ENCODE measurements at places on chromosomes 7 and 10.

DNA sequence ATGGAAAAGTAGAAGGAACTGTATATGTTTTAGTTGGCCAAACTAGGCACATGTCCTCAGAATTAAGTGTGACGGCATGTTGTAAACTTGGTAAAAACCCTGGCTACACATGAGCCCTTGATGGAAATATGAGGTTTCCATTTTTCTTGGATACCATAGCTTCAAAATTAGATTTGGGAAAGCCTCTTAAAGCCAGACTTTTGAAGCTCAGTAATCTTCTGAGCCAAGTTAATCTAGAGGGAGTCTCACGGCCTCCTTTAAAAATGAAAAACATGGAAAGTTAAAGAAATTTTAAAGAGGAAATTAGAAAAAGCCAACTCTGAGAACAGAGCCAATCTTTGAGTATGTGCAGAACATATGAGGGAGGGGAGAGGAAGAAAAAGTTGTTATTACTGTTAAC lies 376.0 kb downstream of the CTNNA3 start:
- no peak for DNase-seq
- H3K27me3 ChIP-seq: no peaks in the 10 kb centered on the region
- no peak overlapping the region for H3K4me3 ChIP-seq
- H3K36me3 ChIP-seq: no peaks in the 10 kb centered on the region
- no peaks in the 10 kb centered on the region for H3K4me1 ChIP-seq

DNA sequence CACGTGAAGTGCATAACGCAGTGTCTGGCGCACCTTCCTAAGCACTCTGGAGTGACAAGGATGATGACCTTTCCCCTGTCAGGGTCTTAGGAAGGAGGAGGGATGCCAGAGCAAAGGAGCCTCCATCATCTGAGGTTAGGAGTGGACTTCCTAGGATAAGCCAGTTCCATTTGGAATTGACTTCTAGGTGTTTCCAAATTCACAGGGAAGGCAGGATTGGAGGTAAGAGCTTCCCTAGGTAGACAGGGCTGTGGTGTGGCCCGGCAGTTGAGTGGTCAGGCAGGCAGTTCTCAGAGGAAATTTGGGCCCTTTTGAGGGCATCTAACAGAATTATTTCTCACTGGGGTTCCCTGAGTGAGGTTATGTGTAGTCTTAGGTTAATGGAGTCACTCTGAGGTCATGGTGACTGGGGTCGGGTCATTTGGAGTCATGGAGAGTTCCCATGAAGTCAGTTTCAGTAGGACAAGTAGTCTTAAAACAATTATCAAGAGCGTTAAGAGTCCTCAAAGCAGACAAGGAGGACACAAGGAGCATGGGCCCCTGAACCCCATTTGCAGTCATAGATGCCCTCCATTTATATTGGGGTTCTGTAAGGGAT lies 8.2 kb downstream of the PPIF start:
- H3K27me3 ChIP-seq: no peaks in the 10 kb centered on the region
- peaks cover 23% of the 10 kb centered on the region for H3K36me3 ChIP-seq
- H3K27ac ChIP-seq: no peak overlapping the region

- H3K4me1 ChIP-seq: no peaks in the 10 kb centered on the region
- no peaks in the 10 kb centered on the region for H3K27me3 ChIP-seq
- peak overlapping the region; percentile 16 for H3K27ac ChIP-seq
- peak overlapping the region; percentile 45 for H3K4me3 ChIP-seq
- DNase-seq: peak; percentile 92
- no peaks in the 10 kb centered on the region for H3K36me3 ChIP-seq
These were observed 270.7 kb downstream of the ZNF33B start for GRCh38 chr10:42367532-42368230.

DNA sequence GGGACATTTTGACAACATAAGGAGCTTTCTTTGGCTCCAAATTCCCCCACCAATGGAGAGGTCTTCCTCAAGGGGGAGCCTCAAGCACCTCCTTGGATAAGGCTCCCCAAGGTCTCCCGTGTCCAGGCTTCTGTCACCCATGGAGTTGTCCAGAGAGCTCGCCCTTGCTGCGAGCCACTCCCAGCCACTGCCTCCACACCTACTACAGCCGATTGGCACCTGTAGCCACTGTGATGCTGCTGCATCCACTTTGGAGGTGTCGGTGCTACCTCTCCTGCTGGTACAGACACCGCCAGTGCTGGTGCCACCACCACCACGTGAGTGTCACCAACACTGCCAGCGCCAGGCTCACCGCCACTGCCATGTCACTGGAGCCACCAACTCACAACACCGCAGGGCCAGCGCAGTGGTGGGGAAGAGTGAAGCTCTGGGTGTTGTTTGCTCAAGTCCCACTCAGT lies 22.1 kb upstream of the ENO4 start:
- no peak for DNase-seq
- no peaks in the 10 kb centered on the region for H3K4me1 ChIP-seq
- H3K36me3 ChIP-seq: no peaks in the 10 kb centered on the region
- no peak overlapping the region for H3K27ac ChIP-seq
- no peaks in the 10 kb centered on the region for H3K27me3 ChIP-seq

DNA sequence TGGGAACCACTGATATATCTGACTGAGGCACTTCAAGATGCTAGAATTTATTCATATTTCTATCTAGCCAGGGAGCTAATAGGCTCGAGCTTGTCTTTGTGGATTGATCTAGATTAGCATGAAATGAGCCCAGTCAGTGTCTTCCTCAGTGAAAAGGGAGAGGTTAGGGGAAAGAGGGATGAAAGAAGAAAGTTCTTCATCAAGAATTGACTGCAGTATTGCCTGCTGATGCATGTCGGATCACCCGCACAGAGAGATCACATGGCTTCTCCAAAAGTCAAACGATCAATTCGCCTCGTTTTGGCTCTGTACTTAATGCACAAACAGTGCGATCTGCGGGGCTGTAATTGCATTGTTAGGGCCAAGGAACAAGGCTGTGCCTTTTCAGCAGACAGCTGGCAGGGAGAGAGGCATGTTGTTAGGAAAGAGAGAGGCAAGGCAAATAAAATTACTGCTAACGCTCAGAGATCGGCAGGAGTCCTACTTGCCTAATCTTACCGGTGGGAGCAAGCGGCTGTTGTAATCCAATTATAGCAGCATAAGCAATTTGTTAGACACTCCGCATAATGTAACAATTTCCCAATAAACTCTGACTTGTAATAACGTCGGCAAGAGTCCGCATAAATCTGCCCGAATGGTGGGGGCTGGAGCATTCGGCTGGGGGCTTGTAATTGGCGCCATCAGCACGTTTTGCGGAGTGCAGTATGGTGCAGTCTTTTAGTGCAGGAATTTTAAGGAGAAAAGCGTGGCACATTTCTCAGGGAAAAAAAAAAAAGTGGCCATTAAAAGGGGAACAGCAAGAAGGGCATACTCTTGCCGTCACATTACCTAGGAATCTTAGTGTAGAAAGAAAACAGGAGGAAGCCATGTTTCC lies 102.1 kb downstream of the POLL start:
- H3K4me3 ChIP-seq: no peak overlapping the region
- DNase-seq: peak; percentile 15
- H3K27me3 ChIP-seq: no peaks in the 10 kb centered on the region
- no peaks in the 10 kb centered on the region for H3K4me1 ChIP-seq
- H3K27ac ChIP-seq: no peak overlapping the region

- H3K4me3 ChIP-seq: no peak within 1 kb of the TSS
- no peaks in the 10 kb centered on the region for H3K36me3 ChIP-seq
- no peak for DNase-seq
- peaks cover 31% of the 10 kb centered on the region for H3K4me1 ChIP-seq
- peaks cover 6% of the 10 kb centered on the region for H3K27me3 ChIP-seq
These were observed at the start of gene SORCS3 for GRCh38 chr10:104641187-104641936. TSS of gene SORCS3 (plus strand) at chr10:104641290.

GRCh38 chr10:80544316-80544953 lies 6.7 kb downstream of the SH2D4B start:
- H3K4me3 ChIP-seq: no peak overlapping the region
- no peaks in the 10 kb centered on the region for H3K27me3 ChIP-seq
- H3K4me1 ChIP-seq: no peaks in the 10 kb centered on the region
- no peak overlapping the region for H3K27ac ChIP-seq

All from body of pancreas (tissue), 4 donors.